Stimulated activated CD8-positive, alpha-beta memory T cell treated with anti-CD3 and anti-CD28 coated beads, Interleukin-15, amount 100 ng/mL, for 1 hour (primary cell): ENCODE measurements at places on chromosomes 5 and 9.

DNA sequence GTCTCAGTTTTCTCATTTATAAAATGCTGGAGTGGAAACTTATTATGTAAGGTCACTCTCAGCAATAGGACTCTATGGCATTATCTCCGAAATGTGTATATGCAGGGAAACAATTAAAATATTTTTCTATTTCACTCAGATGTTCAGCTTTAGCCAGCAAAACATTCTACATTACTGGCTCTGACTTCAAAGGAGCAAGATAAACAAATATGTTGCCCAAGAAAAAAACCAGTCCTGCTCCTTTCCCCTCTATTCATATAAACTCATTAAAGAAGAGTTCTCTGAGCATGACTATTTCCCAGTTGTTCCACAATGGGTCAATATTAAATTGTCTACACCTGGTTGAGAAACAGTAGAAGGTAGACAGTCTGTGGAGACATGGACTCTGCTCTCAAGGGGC lies 155.0 kb downstream of the NPR3 start:
- no peak for DNase-seq

DNA sequence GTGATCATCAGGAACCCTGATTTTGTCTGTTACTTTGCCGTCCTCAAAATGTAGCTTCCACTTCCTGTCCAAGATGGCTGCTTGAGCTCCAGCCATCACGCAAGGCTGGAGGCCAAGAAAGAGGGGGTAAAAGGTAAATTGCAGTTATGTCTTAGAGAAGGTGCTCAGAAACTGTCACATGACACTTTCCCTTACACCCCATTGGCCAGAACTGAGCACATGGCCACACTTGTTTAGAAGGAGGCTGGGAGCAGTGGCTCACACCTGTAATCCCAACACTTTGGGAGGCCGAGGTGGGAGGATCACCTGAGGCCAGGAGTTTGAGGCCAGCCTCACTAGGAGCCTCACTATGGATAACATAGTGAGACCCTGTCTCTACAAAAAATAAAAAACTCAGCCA lies 140.9 kb downstream of the RGS3 start:
- DNase-seq: no peak

DNA sequence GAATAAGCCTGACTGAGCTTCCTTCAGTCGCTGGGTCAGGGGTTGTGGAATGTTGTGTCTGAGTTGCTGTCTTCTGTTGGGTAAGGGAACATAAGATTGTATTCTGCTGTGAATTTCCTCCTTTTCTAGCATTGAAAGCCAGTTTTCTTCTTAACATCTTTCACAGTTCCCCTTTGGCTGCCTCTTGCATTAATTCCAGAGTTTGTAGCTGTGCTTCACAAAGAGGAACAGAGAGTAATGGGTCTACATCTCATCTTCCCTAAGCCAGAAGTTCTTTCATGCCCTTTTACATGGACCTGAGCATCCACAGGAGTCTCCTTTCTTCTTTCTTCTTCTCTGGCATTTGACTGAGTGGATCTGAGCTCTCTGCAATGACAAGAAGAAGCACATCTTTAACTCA lies 686.8 kb downstream of the KCTD16 start:
- no peak for DNase-seq

GRCh38 chr9:108475813-108476212 lies 380.0 kb downstream of the ACTL7B start:
- DNase-seq: no peak

- DNase-seq: no peak
These were observed 143.7 kb downstream of the ACER2 start for GRCh38 chr9:19552282-19553105.

DNA sequence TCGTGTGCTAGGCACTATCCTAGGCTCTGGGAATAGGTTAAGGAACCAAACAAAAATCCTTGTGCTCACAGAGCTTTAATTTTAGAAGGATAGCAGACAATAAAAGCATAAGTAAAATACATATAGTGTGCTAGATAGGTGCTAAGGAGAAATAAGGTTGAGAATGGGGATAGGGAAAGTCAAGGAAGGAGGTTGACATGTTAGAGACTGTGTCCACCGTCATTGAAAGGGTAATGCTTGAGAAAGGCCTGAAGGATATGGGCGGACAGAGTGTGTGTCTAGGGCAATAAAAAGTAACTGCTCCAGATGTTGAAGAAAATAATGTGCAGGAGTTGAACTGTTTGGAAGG lies 482 bp upstream of the TDRD7 start:
- no peak for DNase-seq

- DNase-seq: no peak
These were observed 880 bp upstream of the GFPT2 start for GRCh38 chr5:180353980-180354452.

DNA sequence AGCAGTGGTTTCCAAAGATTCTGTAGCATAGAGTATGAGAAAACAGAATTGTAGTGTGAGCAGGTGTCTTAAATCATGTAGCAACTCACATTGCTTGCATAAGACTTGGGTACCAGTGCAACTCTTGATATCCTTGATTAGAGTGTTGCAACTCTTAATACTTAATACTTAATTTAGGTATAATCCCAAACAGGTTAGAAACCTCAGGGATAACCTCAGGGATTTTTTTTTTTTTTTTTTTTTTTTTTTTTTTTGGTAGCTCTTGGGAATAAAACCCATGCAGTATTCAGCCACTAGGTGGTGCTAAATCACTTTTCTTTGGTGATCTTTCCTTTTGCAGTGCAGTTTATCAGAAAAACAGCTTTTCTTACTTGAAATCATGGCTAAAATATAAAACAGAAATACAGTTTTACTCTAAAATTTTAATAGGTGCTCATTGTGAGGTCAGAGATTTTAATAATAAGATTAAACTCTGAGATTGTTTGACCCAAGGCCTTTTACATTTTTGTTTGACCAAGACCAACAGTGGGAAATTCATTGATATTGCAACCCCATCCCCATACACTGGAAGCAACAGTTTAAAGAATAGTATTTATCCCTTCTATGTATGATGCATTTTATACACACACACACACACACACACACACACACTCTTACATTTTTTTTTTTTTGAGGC lies 55.3 kb downstream of the ERAP1 start:
- no peak for DNase-seq

- DNase-seq: no peak
These were observed 8.0 kb downstream of the DMXL1 start for GRCh38 chr5:119078861-119079260.

DNA sequence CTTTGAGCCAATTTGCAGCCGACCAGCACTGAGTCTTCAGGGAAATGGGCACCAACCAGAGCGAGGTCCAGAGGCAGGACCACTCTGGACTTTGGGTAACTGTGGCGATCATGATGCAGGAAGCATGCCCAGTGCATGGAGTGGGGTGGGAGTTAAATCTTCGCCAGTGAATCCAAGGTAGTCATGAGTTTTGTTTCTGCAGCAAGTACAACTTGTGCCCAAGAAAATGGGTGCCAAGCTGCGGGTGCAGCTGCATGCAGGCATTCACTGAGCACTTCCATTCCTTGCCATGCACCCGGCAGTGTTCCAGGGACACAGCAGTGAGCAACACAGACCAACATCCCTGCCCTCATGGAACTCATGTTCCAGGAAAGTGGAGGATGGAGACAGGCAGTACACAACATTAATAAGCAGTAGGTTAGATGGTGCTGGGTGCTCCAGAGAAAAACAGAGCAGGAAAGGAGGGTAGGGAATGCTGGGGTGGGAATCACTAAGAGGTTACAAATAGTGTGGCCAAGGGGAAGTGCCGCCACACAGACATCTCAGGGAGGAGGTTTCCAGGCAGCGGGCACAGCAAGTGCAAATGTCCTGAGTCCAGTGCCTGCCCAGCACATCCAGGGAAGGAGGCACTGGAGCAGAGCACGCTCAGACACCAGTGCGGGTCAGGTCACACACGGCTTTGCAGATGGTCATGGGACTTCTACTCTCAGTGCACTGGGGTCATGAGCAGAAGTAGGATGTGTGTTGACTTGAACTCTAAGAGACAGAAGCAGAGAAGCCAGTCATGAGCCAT lies 48.2 kb upstream of the LMX1B start:
- no peak for DNase-seq

DNA sequence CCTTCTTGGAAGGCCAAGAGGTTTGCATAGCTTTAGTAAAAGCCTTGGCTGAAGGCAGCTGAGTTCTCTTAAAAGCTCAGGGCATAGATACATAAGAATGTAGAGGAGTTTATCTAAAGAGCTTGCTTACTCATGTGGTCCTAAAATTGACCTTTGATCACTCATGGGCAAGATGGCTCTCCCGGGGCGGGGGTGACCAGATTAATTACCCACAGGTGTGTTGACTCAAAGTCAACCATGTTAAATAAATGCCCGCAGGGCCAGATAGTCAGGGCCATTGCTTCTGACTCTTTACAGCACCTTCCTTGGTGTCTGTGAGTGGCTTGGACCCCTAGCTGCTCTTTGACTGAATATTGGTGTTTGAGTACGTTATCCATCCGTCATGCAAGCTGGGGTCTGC lies 33.1 kb upstream of the GHR start:
- no peak for DNase-seq

DNA sequence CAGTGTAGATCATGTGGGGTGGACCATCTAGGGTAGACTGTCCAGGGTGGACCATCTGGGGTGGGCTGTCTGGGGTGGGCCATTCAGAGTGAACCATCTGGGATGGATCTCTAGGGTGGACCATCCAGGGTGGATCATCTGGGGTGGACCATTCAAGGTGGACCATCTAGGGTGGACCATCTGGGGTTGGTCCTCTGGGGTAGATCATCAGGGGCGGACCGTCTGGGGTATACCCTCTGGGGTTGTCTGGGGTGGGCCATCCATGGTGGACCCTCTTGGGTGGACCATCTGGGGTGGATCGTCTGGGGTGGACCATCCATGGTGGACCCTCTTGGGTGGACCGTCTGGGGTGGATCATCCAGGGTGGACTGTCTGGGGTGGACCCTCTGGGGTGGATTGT lies 64.3 kb downstream of the KCNT1 start:
- no peak for DNase-seq

GRCh38 chr9:126507318-126508109 lies 106.2 kb upstream of the LMX1B start:
- no peak for DNase-seq

GRCh38 chr5:178383919-178384815 lies 151.6 kb upstream of the PHYKPL start:
- DNase-seq: no peak

DNA sequence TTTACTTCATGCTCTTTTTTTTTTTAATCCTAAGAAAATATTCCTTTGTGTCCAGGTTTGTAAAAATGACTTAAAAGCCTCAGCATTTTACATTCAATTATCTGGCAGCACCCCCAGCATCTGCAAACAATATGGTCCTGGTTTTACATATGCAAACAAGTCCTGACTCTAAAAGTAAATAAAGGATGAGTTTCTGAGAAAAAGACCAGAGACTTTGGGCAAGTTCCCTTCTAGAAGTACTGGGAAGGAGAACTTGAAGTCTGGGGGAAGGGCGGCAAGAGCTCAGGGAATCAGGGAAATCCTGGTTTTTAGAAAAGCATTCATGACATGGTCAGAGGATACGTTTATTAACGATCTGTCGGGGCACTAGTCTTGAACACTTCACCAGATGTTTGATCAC lies 25.8 kb downstream of the COL23A1 start:
- DNase-seq: no peak

GRCh38 chr5:102660111-102660510 lies 95.0 kb upstream of the PAM start:
- DNase-seq: no peak

DNA sequence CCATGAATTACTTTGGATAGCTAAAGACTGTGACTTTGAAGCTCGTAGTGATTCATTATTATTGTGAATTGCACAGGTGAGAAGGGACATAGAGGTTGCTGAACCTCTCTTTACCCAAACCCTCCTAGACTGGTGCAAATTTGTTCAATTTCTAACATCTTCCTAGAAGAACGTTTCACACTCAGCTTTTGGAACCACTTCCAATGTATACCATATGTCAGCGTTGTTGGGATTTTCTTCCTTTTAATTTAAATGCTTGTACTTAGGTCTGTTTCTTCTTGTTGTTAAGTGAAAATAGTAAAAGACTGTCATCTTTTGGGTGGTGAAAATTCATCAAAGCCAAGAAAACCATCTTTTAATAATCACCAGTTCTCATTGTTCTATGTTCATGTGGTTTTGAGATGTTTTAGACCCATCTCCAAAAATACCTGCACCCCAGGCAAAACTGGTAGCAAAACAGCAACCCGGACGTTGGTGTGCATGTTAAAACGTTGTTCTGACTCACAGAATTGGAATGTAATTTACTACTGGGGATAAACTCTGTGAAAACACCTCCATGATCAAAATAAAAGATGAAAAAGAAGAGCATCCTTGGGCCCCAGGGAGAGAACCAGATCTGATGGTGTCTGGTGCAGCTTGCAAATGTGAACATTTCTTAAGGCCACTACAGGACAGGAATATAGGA lies 238.3 kb downstream of the NPR3 start:
- DNase-seq: no peak

GRCh38 chr5:107376546-107377276 lies 294.0 kb downstream of the EFNA5 start:
- DNase-seq: no peak

GRCh38 chr5:151520294-151520693 lies 70.8 kb downstream of the FAT2 start:
- no peak for DNase-seq

DNA sequence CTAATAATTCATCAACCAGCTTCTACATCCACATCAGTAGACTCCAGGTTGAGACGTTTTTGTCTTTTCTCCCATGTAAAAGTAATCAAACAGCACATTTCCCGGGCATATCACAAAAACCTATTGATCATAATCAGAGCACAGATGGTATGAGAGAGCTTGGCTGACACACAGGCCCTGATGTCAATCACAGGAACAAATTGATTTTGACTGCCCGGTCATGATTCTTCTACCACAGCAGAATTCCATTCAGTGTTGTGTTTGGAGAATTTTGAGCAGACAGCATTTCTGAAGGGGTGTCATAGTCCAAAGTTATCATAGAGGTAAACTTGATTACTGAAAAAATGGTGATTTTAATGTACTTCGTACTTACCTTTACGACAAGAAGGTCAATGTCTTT lies 351.1 kb downstream of the ZSWIM6 start:
- no peak for DNase-seq

GRCh38 chr5:62144401-62145022 lies 161.5 kb upstream of the KIF2A start:
- DNase-seq: no peak

DNA sequence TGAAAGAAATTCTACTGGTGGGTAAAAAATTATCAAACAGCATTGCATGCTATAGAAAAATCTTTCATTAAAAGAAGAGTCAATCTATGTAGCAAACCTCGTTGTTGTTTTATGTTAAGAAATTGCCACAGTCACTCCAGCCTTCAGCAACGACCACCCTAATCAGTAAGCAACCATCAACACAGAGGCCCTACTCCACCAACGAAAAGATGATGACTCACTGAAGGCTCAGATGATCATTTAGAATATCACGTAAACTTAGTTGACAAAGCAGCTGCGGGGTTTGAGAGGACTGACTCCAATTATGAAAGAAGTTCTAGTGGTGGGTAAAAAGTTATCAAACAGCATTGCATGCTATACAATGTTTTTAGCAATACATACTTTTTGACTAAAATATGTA lies 242.6 kb downstream of the DRD1 start:
- DNase-seq: no peak
